ENCODE measurements at places on chromosomes 11 and 22. TPM values are rescaled to one million over a fixed set of nuclear protein-coding genes. Genes with fewer than 3 reads are reported as not detected.

CCDC89 gene
- polyA plus RNA-seq, result 0.29 TPM

CCDC116 gene
- 0.19 TPM for polyA plus RNA-seq

TTC36 gene
- polyA plus RNA-seq, result 0.16 TPM

SCYL1 gene
- 90.0 TPM for polyA plus RNA-seq

SERPING1 gene
- 167 TPM for polyA plus RNA-seq

DNA sequence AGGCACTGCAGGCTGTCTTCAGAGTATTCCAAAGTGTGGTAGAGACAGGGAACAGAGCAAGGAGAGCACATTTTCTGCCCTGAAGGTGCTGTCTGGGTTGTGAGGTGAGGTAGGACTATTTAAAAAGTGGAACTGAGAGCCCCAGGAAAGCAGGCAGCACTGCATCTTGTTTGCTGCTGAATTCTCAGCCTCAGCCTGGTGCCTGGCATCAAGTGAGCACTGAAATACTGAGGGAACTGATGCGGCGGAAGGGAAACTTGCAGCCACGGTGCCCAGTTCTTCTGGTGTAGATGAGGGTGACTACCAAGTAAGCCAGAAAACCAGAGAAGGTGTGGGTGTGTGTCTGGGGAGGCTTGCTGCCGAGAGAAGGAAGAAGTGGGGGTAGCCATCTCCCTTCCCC lies 59.5 kb downstream of the TNRC6B start:
- DNase-seq, result no peak

DNA sequence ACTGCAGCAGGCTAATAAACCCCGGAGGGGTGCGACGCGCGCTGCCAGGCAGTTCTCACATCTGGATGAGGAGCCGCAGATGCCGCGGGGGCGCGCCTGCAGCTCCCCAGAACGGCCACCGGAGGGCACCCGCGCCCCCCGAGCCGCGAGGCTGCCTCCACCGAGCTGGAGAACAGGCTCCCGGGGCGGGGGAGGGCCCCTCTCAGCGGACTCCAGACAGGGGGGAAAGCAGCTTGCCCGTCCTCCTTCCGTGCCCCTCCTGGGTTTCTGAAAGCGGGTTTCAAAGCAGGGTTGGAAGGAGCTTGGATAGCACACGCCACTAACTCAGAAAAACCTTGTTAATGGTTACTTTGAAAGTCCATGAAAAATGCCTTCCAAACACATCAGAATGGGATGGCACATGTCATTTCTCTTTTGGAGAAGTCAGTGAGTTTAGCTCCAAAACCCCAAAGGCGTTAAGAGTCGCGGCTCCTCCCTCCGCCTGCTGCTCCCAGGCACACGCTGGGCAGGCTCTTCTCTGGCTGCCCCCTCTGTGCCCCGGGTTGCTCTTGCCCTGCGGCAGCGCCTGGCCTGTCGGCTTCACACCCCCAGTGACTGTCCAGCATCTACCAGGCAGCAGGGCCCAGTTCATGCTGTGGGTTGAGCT lies 317.8 kb downstream of the NTM start:
- peak; percentile 14 for DNase-seq

- peak; percentile 77 for DNase-seq
These were observed 29.7 kb upstream of the DDX6 start for GRCh38 chr11:118820412-118821357.

GRCh38 chr22:46414704-46415103 lies 79.2 kb downstream of the TRMU start:
- DNase-seq, result no peak

DNA sequence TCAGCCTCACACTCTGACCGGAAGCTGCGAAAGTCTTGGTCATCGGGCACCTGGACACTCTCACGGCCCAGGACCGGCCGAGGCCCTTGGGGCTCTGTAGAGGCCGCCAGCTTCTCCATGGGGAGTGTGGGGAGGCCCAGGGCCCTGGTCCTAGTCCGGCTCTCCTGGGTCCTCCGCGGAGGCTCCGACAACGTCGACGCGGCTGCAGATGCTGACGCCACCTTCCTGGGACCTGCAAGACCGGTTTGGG lies 12.9 kb downstream of the STARD10 start:
- DNase-seq, result no peak

GRCh38 chr22:18104566-18104965 lies 6.0 kb upstream of the TUBA8 start:
- no peak for DNase-seq

GRCh38 chr11:89125298-89125697 lies 52.4 kb upstream of the TYR start:
- DNase-seq, result no peak

GRCh38 chr11:2963112-2963754 lies 28.9 kb downstream of the NAP1L4 start:
- no peak for DNase-seq

DNA sequence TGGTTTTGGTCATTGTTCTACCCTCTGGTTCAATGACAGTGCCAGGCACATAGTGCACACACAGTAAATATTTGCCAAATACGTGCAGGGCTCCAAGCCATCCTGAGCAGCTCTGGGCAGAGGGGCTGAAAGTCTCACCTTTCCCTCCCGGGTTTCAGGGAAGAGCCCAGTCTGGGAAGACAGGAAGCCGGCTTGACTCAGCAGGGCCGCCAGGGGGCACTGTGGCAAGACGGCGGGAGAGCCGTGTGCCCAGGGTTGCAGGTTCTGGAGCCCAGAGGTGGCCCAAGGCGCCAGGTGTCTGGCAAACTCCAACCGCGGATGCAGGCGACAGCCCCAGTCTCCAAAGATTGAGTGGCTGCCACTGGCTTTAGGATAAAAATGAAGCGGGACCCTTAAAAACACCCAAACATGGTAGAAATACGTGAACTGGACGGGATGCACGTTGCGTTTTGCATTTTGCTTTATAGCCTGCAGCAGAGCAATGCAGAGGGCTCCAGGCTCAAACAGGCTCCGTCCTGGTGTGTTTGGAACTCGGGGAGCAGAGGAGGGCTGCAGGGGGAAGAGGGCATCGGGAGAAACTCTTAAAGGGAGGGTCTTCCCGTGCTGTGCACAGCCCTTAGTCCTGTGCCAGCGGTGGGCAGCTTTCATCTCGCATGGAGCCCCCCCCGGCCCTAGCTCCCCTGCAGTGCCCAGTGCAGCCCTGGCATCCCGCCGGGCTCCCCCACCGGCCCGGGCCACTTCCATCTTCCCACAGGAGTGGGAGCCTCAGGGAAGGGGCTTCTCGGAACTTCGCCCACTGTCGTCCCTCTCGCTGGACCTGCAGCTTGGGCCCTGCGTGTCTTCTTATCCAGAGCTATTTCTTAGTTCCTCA lies 10.7 kb downstream of the KRTAP5-5 start:
- DNase-seq, result no peak

GRCh38 chr11:11171854-11172253 lies 181.2 kb downstream of the CSNK2A3 start:
- DNase-seq, result no peak

GRCh38 chr11:35090125-35090524 lies 48.8 kb upstream of the CD44 start:
- no peak for DNase-seq

GRCh38 chr11:107695446-107695845 lies 16.4 kb downstream of the SLN start:
- no peak for DNase-seq

GRCh38 chr11:72162891-72163492 lies 27.5 kb downstream of the FOLR3 start:
- no peak for DNase-seq

GRCh38 chr11:134233729-134234179 lies 9.3 kb downstream of the VPS26B start:
- DNase-seq, result no peak

GRCh38 chr11:129416080-129416820 lies 40.6 kb downstream of the BARX2 start:
- no peak for DNase-seq

- DNase-seq, result no peak
These were observed 93.6 kb downstream of the CTTN start for GRCh38 chr11:70491696-70492472.

DNA sequence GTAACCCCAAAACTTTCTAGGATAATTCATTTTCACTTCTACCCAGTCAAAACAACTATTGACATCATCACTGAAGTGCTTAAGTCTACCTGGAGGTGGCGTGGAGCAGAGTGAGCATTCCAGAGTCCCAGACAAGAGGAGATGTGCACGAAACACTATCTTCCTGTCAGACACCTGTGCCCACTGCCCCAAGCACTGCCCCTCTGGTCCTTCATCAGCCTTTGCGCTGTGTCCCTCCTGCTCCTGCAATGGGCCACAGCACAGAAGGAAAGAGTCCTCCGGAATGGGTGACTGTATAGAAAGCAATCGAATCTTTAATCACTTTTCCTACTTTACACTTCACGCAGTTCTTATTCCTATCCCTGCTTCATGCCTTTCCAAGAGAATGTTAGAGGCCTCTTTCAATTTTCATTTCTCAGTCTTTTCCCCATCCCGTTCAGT lies 512 bp upstream of the GRIA4 start:
- no peak for DNase-seq

- no peak for DNase-seq
These were observed 300.6 kb downstream of the TBC1D22A start for GRCh38 chr22:47063071-47063509.

- DNase-seq, result no peak
These were observed 11.0 kb upstream of the CACNA1I start for GRCh38 chr22:39559456-39560105.

GRCh38 chr11:27642954-27643353 lies 57.3 kb downstream of the BDNF start:
- DNase-seq, result no peak

- peak; percentile 23 for DNase-seq
These were observed 7.5 kb upstream of the PPARA start for GRCh38 chr22:46142548-46143490.

- DNase-seq, result no peak
These were observed 1185.3 kb downstream of the JRKL start for GRCh38 chr11:97574976-97575665.
